ENCODE measurements at places on chromosomes 2 and 18.
A peak's percentile ranks its signal among the peaks of the same experiment; 100 is the strongest.

GRCh38 chr2:36618381-36618780, 20.4 kb upstream of the FEZ2 start:
- DNase-seq: peak; percentile 40

- peak; percentile 25 for DNase-seq
These were observed 82.3 kb upstream of the LDLRAD4 start for GRCh38 chr18:13136056-13136903.

- DNase-seq: no peak
These were observed 14.1 kb downstream of the DSC1 start for GRCh38 chr18:31148600-31148999.

GRCh38 chr2:18721038-18721922, 131.9 kb upstream of the NT5C1B start:
- no peak for DNase-seq

- no peak for DNase-seq
These were observed 315.3 kb upstream of the SKOR2 start for GRCh38 chr18:47566809-47567208.

All from CD4-positive, alpha-beta T cell treated with Interferon alpha-2 for 1 hour (primary cell).